ENCODE measurements at places on chromosomes 1 and 21.
A peak's percentile ranks its signal among the peaks of the same experiment; 100 is the strongest.

GRCh38 chr1:46334030-46334384, 6.6 kb upstream of the NSUN4 start:
- no peak for DNase-seq

DNA sequence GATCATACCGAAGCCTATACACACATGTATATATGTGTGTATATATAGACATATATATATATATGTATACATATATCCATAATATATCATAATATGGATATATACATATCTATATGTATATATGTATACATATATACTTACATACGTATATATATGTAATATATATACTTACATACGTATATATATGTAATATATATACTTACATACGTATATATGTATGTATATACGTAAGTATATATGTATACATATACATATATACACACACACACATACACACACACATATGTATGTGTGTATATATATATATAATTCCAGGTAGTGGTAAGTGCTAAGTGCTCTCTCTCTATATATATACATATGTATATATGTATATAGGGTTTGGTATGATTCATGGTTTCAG, 9.7 kb upstream of the TMEM35B start:
- DNase-seq: no peak

DNA sequence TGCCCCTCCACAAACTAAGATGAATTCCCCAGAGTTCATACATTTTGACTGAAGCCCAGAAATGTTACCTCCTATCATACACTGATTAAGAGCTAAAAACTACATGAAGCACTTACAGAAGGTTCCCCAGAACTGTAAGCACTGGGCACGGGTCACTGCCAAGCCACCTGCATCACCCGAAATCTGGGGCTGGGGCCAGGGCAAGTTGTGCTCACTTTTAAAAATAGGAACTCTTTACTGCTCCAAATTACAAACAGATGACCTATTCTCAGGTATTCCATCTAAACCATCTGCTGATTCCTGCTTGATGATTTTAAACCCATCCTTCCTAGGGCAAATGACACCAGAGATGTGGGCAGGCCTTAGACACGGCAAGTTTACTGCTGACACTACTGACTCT, 4.8 kb downstream of the SETD4 start:
- DNase-seq: no peak

DNA sequence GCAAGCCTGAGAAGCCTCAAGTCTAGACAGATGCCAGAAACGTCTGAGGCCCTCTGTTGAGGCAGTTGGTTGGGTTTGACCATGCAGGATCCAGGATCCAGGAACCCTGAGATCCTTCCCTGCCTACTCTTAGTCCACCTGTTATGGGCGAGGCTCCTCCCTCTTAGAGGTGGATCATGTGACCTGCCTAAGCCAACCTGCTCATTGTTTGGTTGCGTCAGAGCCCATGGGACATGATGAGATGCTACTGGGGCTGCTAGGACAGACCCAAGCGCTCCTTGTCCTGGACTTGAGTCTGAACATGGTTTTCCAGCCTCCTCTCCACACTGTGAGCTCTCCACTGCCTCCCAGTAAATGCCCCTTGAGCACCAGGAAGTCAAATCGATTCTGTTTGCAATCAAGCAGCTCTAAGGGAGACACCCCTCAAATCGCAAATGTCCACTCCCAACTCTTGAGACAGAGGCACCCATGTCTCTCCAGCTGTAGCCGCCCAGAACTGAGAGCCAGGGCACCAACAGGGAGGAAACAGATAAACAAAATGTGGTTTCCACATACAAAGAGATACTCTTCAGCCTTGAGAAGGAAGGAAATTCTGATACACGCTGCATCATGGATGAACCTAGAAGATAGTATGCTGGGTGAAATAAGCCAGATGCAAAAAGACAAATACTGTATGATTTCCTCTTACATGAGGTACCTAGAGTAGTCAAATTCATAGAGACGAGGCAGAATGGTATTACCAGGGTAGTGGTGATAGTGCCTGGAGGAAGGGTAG, 31.7 kb upstream of the WNT4 start:
- DNase-seq: no peak

DNA sequence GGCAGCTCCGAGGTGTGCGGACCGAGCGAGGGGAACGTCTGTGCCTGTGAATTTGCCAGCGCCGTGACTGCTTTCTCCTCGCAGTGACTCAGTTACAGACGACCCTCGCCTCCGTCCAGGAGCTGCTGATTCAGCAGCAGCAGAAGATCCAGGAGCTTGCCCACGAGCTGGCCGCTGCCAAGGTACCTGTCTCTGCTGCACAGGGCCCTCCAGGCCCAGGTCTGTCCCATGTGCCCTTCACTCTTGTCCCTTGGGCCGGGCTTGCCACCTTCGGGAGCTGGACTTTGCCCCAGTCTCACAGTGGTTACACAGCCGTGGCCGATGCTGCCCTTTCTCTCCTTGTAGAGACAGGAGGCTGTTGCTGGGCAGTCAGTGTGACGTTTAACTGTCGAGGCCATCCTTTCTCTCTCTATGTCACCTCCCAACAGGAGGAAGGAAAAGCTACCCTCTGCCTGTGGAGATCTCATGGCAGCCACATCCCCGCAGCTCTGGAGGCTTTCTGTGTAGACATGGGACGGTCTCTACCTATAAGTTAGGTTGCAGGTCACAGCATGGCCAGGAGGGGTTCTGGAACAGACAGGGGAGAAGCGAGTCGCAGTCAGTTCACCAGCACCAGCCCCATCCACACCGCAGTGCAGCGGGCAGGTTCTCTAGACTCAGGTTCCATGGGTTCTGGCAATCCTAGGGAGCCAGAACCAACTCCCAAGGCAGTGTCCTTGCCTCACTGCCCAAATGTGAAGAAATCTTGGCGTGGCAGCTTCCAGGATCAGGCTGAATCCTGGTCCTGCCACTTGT, 149.7 kb downstream of the PEX14 start:
- no peak for DNase-seq

GRCh38 chr1:58583496-58583895, 6.4 kb upstream of the TACSTD2 start:
- DNase-seq: no peak

DNA sequence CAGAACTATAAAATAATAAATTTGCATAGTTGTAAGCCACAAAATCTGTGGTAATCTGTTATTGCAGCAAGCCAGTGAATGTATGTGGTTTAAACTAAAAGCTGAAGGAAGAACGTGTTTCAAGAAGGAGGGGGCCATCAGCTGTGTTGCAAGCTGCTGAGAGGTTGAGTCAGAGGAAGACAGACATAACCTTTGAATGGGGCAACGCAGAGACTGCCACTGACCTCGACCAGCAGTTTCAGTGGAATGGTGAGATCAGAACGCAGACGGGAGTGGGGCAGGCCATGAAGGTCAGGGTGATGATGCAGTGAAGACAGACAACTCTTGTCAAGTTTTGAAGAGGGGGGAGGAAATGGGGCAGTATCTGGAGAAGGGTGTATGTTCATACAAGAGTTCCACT, 23.2 kb upstream of the QSOX1 start:
- peak; percentile 14 for DNase-seq

DNA sequence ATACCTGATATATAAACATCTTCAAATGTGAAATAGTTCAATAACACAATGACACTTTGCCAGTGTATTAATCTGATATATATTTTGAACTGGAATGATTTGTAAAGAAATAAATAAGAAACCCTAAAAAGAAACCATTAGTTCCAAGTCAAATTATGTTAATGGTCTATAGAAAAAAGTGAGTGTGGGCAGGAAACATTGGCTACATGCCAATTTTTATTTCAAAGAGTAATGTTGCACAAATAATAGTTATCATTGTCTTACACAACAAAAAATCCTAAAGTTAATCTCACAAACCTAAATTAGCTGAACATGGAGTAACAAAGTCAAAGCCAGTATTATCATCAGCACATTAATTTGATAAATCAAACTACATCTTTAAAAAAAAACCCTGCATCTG, 37.9 kb upstream of the BATF3 start:
- DNase-seq: no peak
